ENCODE measurements at places on chromosomes 2 and 18.

- no peak for DNase-seq
Measured at GRCh38 chr2:104487366-104487765, 366.5 kb upstream of the POU3F3 start.

DNA sequence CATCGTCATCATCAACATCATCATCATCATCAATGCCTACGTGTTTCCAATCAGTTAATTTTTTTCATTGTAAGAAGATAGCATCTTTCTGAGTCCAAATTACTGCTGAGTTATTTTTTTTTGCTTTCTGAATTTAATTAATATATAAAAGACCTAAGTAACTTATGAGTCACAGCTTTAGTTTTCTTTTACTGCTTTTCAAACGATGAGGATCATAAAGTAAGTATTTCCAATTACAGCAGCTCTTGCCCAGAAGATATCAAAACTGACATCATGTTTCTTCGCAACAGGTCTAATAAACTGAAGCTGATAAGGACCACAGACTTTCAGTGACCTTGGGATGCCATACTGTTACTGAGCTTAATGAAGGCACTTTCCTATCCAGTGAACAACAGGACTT is 442.2 kb downstream of the DSEL start:
- no peak for DNase-seq

GRCh38 chr2:110124939-110125691 is 9.5 kb upstream of the MALL start:
- no peak for DNase-seq

DNA sequence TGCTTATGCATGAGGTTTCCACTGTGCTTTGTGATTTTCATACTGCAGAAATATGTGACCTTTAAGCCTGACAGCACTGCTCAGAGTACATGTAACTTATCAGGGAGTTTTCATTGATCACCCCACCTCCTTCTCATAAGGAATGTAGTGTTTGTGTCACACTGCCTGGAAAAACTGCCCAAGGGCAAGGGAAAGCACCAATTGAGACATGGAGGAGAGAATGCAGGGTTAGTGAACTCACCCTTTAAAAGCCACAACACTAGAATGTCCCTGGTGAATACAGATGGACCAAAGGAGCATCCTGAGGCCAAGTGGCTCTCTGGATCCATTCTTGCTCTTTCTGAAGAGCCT is 147.2 kb upstream of the SPATS2L start:
- no peak for DNase-seq

GRCh38 chr2:76749858-76750257 is 772.3 kb downstream of the LRRTM4 start:
- DNase-seq, result no peak

DNA sequence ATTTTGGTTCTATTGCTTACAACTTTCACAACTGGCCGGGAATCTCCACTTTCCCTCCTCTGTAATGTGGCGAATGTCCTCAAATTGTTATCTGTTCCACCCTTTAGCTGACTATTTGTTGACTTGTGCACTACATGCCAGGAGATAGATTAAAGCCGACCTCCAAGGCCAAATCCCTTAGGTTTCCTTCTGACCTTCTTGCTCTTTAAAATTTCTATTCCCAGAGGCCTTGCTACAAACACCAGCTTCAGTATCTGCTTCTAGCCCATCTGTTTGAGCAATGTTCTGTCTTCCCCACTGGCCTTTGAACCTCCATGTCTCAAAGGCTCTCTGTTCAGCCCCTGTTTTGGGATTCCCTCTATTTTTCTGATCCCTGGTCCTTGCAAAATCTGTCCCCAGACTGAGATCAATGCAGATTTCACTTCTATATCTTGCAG is 426.2 kb downstream of the LRATD1 start:
- DNase-seq, result no peak

- no peak for DNase-seq
Measured at GRCh38 chr2:11553661-11554398, 20.0 kb downstream of the GREB1 start.

GRCh38 chr2:229601396-229601795 is 113.0 kb downstream of the DNER start:
- no peak for DNase-seq

- DNase-seq, result no peak
Measured at GRCh38 chr18:42038936-42039335, 83.9 kb downstream of the PIK3C3 start.

DNA sequence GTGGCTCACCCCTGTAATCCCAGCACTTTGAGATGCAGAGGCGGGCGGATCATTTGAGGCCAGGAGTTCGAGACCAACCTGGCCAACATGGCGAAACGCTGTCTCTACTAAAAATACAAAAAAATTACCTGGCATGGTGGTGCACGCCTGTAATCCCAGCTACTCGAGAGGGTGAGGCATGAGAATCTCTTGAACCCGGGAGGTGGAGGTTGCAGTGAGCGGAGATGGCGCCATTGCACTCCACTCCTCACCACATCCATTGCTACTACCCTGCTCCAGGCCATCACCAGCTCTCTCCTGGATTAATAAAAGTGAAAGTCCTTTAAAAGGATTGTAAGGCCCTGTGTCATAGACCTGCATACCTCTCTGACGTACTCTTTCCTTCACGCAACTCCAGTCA is 1.2 kb downstream of the RMP24 start:
- no peak for DNase-seq

DNA sequence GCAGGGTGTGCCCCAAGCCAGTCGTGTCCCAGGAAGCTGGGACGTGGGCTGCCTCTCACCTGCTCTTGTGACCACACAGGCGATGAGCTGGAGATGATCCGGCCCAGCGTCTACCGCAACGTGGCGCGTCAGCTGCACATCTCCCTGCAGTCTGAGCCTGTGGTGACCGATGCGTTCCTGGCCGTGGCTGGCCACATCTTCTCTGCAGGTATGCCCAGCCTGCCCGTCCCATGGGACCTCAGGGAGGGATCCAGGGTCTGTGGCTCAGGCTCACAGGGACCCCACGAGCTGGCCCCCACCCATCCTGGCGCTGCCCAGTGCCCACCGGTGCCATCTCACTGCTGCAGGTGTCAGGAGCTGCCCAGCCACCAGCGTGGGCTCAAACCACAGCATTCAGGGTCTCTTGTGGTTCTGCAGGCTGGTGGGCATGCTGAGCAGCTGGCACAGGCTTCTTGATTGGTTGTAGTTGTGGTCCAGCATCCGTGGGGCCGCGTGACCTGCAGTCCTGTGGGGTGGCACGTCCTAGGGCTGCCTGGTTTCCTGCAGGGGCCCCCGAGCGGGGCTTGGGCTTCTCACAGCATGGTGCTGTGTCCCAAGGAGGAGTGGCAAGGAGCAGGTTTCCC is 3.8 kb downstream of the BOK start:
- no peak for DNase-seq

- DNase-seq, result peak; percentile 46
Measured at GRCh38 chr2:136008205-136008865, 22.9 kb upstream of the DARS1 start.

GRCh38 chr2:197042739-197043196 is 116.3 kb upstream of the PGAP1 start:
- DNase-seq, result no peak

DNA sequence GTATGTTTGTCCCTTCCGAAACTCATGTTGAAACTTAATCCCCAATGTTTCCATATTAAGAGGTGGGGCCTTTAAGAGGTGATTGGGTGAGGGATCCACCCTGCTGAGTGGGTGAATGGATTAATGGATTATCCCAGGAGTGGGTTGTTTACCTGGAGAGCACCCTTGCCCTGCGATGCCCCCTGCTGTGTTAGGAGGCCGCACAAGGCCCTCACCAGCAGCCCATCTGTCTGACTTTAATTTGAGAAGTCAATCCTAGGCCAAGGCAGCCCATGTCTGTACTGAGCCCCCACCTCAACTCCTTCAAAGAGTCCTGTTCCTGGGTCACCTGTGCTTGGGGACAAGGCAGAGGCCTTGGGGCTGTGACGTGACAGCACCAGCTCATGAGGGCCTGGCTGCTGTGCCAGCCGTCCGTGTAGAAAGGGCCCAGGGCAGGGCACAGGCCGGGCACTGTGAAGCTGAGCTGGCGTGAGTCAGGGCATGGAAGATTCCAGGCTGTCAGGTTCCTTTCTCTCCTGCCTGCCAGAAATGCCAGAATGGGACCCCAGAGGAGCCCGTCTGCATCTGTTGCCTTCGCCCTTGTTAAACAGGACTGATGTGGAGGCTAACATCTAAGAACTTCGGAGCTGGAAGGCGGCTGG is 21.3 kb upstream of the TAF1B start:
- DNase-seq, result no peak

DNA sequence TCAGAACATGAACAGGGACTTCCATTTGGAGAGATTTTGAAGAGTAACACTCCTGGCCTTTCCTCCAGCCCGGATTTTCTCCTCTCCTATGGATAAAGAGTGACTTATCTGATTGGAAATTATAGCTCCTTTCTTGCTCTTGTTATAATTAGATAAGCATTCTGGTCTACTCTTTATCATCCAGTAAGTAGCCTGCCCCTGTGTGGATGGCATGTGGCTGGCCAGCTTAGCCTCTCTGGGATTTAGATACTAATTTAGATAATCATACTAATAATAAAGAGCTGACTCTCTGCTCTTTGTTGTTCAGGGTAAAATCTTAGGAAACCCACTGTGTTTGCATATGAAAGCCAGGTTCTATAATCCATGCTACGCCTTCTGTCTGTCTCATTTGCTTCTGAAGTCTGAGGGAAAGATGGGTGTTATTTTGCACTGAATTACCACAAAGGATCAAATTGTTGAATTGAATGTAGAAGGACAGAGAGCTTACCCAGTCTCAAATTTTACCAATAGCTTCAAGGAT is 438.8 kb downstream of the SPAG16 start:
- DNase-seq, result no peak

DNA sequence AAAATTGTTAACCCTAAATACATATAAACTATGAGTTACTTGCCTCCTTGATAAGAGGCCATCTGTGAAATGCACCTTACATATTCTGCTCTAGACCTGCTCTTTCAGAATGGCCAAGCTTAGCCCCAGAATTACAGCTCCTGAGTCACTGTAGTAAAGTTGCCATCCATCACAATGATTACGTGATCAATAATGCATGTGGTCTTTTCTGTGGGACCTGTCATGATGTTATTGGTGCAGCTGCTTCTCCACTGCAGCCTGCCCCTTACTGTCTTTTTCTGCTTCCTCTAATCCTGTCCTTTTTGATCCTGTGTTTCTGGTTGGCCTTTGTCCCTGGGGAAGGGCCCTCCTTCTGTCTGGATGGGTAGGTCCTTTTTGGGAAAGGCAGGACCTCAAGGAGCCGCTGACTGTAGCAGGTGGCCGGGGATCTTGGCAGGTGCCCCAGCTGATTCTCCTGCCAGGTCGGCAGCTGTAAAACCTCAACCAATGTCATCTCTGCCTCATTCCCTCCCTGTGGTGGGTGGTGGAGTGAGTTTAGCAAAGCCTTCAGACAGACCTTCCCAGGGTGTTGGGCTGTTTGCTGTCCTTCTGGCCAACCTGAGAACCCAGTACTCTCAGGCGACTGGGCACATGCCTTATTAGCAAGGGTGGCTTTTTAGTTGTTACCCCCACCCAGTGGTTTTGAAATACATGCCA is 126.2 kb upstream of the EML6 start:
- no peak for DNase-seq

- DNase-seq, result no peak
Measured at GRCh38 chr2:183349091-183349490, 224.8 kb downstream of the NUP35 start.

DNA sequence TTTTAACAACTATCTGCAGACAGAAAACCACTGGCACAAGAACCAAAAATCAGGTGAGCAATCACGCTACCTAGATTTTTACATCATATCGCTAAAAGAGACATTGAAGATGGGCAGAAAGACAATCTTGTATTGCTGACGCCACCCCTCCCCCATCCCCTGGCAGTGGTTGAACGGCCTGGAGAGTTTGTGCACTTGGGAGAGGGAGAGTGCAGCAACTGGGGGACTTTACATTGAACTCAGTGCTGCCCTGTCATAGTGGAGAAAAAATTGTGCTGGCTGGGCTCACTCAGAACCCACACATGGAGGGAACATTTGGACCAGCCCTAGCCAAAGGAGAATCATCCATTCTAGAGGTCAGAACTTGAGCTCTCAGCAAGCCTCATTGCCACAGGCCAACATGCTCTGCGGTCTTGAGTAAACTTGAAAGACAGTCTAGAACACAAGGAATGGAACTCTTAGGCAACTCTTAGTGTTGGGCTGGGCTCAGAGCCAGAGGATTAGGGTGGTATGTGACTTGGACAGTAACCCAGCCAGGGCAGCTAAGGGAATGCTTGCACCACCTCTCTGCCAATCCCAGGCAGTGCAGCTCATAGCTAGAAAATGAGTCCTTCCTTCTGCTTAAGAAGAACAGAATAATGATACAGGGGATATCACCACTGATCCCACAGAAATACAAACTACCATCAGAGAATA is 220.0 kb upstream of the CYP26B1 start:
- DNase-seq, result no peak

DNA sequence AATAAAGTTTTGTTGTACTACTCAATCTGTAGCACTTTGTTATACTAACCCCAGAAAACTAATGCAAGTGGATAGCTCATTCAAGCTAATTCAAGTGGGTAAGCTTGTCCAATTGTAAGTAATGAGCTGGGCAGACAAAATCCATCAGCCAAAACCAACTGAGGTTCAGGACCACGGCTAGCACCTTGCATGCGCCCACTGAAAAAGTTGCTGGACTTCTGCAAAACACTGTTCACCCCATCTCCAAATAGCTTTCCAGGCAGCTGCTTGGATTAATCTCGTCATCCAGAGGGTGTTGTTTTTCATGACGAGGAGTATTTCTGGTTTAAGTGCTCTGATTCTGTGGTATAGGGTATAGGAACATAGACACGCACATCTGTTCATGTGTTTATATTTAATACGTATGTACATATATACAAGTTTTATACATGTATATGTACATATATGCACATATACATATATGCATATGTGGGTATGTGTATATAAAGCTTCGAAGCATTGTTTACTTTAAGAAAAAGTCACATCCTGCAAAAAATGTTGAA is 307.5 kb downstream of the GALR1 start:
- DNase-seq, result no peak

DNA sequence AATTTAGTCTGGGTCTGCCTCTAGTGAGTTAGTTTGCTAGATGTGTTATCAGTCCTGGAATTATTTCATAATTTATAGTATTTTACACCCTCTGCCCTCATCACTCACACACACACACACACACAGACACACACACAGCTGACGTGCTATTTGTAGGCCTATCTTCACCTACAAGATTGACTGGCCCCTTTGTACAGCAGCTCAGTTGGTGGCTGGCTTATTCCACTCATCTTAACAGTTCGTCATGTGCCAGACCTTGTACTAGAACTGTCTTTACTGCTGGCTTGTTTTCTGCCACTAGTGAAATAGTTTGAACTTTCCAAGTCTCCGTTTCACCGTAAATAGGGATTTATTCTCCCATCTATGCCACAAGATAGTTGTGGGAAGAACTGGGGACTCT is 21.3 kb downstream of the CENPO start:
- DNase-seq, result no peak

- DNase-seq, result no peak
Measured at GRCh38 chr2:173496746-173497145, 142.1 kb downstream of the CDCA7 start.

DNA sequence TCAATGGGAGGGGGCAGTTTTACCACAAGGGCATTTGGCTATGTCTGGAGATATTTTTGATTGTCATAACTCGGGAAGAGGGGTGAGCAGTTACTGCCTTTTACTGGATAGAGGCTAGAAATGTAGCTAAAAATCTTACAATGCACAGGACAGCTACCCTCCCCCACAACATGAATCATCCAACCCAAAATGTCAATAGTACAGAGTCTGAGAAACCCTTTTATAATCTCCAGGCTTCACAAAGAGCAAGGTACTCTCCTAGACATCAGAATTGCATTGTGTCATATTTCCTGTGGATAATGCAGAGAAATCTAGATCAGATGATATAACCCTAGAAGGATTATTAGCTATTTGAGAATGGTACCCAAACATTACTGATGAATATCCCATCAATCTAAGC is 277.1 kb upstream of the NRP2 start:
- no peak for DNase-seq

GRCh38 chr2:55048508-55049042 is 1.7 kb downstream of the RTN4 start:
- no peak for DNase-seq
